ENCODE measurements at places on chromosomes 7 and 10. TPM values are rescaled to one million over a fixed set of nuclear protein-coding genes. Genes with fewer than 3 reads are reported as not detected.

DNA sequence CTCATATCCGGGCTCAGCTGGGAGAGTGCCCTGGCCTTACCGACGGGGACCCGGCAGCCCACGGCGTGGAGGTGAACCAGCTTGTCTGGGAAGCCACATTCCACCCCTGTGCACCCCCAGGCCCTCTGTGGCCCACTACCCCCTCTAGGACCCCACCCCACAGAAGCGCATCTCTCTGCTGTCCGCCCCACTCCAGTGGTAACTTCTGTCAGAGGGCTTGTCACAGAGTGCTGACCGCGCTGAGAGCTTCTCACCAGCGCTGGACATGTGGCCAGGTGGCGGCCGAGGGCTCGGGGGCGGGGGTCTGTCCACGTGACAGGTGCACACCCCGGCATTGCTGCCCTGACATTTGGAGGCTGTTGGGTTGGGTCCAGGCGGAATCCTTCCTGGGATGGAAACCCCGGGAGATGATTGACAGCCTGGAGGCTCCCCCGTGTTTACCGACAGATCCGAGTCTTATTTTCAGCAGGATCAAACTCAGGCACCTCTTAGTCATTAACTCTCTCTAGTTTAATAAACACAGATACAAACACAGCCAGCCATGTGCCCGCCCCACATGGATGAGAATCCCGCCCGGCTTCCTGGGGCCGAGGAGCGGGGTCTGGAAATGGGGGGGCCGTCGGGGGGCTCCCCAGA lies 5.1 kb downstream of the ELFN1 start:
- peak; percentile 3 for DNase-seq

GRCh38 chr10:90417029-90417428 lies 440.8 kb downstream of the HTR7 start:
- no peak for DNase-seq

- no peak for DNase-seq
These were observed 76.6 kb downstream of the DNAJC1 start for GRCh38 chr10:21926949-21927348.

DNA sequence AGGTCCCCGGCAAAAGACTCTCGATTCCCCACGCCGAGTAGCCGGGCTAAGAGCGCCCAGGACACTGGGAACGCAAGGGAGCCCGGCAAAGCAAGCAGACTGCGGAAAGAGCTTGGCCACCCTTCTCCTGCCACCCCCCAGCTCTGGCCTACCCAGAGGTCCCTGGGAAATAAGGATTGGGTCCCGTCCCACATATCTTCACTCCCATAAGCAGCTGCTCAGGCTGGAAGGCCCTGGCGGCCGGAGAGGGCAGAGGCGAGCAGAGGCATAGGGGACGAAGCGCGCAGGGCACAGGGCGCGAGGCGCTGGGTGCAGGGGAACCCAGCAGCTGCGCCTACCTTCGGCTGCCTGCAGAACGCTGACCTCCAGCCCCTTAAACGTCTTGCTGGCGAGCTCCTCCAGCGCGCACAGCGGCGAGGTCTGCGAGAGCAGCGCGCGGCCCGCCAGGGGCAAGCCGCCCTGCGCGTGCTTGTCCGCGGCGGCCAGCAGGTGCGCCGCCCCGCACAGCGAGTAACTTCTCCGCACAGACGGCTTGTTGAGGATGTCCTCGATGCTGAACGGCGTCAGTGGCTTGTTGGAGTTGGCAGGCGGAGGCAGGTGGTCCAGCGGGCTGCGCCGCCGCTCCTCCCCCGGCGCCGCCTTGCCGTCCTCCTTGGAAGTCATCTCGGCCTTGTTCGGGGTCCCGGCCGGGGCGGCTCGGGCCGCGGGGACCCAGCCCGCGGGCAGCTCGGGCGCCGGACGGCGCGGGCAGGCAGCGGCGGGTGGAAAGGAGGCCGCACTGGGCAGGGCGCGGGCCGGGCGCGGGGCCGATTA lies 904 bp downstream of the LBX1 start:
- DNase-seq: no peak

The CXCL12 gene
- not detected for total RNA-seq

The LRRN3 gene
- 4.4 TPM for total RNA-seq

The C10orf62 gene
- not detected for total RNA-seq

The ANXA8L1 gene
- not detected for total RNA-seq

The CUTC gene
- 26.0 TPM for total RNA-seq

The HMX3 gene
- total RNA-seq: 0.19 TPM

The CYP2W1 gene
- not detected for total RNA-seq

The ASB10 gene
- total RNA-seq: not detected
